ENCODE measurements at places on chromosomes 11 and 22.
A peak's percentile ranks its signal among the peaks of the same experiment; 100 is the strongest.

GRCh38 chr11:111360150-111361043, 18.7 kb downstream of the POU2AF1 start:
- no peak for DNase-seq

GRCh38 chr11:68313574-68314202, 1.3 kb downstream of the LRP5 start:
- DNase-seq = no peak

DNA sequence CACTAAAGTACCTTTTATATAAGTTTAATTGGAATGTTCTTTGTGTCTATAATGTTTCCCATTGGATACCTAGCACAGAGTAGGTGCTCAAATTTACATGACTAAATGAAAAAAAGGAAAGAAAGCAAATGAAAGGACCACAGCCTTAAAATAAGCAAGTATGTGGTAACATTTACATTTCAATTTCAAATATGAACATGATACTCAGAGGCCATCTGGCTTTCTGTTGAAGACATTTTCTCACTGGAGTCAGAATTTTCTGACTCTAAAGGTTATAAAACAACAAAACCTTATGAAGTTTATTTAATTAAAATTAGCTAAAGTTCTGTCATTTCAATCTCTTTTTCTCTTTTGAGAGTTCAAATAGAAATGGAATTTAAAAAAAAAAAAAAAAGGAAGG, 904 bp upstream of the ANGPTL5 start:
- no peak for DNase-seq

DNA sequence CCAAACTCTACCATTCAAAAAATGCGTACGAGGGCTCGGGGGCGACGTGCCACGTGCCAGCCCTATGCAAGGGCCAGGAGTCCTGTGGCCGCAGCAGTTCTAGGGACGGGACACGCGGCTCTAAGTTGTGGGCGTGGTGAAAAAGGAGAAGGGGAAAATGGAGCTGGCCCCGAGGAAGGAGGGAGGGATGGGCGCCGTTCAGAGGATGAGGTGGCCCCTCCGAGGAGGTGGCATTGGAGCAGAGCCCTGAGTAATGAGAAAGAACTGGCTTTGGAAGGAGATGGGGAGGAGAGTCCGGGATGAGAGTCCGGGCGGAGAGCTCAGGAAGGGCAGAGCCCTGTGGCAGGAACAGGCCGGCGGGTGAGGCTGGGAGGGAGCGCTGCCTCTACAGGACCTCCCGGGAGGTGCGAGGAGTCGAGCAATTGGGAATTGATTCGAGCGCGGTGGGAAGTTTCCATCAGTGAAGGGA, 21.0 kb downstream of the OTUB1 start:
- DNase-seq = no peak

DNA sequence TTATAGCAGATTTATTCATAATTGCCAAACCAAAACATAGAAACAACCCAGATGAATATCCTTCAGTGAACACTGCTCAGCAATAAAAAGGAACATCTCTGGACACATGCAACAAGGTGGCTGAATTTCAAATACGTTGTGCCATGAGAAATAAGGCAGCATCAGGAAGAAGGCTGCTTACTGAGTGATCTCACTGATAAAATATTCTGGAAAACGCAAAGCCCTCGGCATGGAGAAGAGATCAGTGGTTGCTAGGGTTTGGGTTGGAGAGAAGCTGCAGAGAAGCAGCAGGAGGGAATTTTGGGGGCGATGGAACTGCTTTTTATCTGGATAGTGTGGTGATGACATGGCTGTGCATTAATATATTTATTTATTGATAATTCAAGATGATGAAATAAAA, 11.0 kb upstream of the SHANK2 start:
- no peak for DNase-seq

DNA sequence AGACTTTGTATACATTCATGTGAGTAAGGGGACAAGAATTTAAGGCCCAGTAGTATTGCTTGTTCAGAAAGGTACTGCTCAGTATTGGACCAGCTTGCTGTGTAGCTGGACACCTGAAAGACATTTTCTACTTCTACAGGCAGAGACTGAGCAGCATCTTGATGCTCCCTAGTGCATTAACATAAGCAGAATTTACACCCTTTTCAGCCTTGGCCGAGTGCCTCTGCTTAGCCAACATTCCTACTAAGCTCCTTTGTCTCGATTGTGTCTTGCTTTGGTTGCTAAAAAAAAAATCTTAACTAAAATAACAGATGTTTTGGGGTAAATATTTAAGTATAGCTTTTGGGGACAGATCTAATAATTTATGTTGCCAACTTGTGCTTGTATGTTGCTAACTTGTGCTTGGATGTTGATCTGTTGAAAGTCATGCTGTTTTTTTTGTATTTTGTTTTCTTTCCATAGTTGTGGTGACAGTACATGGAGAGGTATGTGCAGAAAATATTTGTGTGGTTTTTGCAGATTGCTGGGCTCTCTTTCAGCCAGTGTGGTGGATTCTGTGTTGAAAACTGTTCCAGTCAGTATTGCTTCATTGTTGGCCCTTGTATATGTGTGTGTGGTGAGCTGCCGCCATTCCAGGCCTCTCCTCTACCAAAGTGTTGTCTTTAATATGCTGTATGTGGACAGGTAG, 3.7 kb downstream of the PTS start:
- no peak for DNase-seq

GRCh38 chr22:19085233-19085718, 36.9 kb downstream of the DGCR2 start:
- DNase-seq = no peak

GRCh38 chr22:17920992-17921650, 103.2 kb downstream of the MICAL3 start:
- no peak for DNase-seq

DNA sequence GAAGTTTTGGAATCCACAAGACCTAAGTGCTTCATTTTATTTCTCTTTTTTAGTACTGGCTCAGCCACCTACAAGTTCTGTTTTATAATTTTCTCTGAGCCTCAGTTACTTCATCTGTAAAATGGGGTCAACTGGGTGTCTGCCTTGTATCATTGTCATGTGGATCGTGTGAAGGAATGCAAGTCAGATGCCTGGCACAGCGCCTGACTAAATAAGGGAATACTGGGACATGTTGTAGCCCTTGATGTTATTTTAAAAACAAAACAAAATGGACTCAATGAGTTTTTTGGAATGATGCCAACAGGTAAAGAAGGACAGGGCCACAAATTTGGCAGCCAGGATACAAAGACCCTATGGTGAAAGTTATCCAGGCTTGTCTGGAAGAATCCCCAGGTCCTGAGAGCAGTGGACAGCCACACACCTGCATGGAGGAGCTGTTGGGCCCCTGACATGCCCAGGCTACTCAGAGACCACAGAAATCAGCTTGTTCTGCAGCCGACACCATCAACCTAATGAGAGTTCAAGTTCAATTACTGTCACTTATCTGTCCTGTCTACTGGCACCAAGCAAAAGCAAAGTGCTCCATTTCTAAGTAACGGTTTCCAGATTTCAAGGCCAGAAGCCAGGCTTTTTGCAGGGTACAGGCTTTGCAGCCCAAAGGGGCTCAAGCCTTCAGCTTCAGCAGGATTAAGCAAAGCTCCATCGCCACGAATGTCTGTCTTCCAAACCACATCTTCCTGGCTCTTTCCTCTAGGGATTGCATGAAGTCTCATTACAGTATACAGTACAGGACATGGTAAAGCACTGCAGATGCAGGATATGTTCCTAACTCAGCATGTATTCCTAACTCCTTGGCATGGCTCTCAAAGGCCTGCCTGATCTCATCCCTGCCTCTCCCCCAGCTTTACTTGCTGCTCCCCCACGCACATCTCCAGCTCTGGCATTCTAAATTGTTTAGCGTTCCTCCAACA, 18.4 kb downstream of the DKK3 start:
- DNase-seq = no peak

- DNase-seq = no peak
Observed at GRCh38 chr11:134145715-134146114, 76.8 kb downstream of the JAM3 start.

- no peak for DNase-seq
Observed at GRCh38 chr11:122375687-122376399, 259.8 kb upstream of the BLID start.

DNA sequence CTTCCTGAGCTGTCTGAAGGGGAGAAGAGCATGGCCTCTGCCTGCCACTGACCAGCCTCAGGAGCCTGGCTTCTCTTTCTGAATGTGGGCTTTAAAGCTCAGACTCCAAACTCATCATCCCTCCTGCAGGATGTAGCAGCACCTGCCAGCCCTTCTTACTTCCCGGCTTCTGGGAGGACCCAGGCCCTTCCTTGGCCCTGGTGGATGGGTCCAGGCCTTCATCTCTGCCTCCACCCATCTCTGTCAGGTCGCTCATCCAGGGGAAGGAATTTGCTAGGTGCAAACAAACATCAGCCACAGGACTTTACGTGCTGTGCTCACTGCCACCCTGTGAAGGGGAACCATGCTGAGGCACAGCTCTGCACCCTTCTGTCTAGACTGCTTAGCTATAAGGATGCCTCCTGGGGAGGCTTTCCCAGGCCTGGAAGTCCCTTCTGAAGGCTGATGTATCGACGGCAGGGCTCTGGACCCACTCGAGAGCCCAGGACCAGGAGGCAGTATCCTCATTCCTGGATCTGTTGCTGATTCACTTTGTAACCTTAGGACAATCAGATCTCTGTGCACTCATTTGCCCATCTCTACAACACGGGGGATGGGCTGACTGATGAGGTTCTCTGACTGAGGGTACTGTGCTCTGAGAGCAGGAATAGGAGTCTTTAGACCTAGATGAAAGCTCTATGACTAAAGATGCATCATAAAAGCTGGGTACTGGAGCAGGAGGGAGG, 30.9 kb downstream of the USP35 start:
- DNase-seq = no peak

- no peak for DNase-seq
Observed at GRCh38 chr11:112656772-112657428, 304.3 kb upstream of the NCAM1 start.

- peak; percentile 14 for DNase-seq
Observed at GRCh38 chr11:122775675-122776271, 62.5 kb upstream of the CRTAM start.

- DNase-seq = no peak
Observed at GRCh38 chr11:61996933-61997332, 29.5 kb upstream of the FTH1 start.

DNA sequence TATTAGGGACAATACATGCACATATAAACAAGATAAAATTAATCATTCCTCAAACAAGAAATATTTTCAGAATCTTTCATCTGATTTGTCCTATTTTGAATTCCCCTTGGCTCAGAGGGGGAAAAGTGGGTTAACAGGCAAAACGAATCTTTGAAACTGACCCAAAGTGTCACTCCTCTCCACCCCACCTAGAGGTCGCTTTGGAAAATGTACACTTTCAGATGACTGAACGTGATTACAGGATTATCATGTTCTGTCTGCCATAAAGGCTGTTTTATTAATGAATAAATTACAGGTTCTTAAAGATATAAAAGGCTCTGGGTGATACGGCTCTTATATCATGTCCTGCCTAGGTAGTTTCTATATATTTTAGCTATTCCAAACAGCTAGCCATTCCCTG, 1735.0 kb downstream of the LRRC4C start:
- DNase-seq = no peak

GRCh38 chr22:40855979-40856512, 393 bp downstream of the ST13 start:
- no peak for DNase-seq

DNA sequence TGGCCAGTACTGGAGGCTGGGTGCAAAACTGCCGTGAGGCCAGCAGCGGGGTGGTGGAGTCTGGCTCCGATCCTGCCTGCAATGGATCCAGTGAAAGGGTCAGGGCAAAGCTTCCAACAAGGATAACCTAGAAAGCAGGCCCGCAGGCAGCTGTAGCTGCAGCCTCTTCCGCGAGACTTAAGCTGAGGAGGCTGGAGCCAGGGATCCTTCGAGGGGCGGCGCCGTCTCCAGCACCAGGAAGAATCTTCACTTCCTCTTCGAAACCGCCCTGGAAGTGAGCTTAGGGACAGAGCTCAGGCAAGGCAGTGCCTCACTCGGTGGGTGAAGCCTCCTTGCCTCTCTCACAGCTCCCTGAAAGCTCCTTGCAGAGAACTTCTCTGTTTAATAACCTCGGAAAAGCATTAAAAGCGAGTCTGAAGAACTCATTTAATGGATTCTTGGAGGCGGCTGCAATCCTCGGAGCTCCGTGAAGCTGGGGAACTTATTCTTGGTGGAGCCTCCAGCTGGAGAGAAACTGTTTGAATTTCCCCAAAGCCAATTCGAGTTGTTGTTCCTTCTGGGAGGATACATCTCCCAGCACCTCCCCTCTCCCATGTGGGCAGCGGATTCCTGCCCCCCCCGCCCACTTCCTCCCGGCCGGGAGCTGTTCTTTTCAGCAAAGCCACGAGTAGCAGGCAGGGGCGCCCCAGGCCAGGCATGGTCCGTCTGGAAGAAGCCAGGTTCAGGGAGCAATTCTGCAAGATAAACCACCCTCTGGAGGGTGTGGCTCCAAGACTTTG, 169.9 kb downstream of the CTTN start:
- no peak for DNase-seq

- DNase-seq = no peak
Observed at GRCh38 chr11:69376155-69377028, 82.4 kb downstream of the MYEOV start.

All from stimulated activated CD4-positive, alpha-beta T cell treated with anti-CD3 and anti-CD28 coated beads, Interleukin-4, amount 100 ng/mL, for 24 hours (primary cell).